ENCODE measurements at places on chromosomes 3 and 15.

GRCh38 chr3:73766599-73767381 is 142.0 kb upstream of the PDZRN3 start:
- no peak for DNase-seq

GRCh38 chr3:98733812-98734281 is 29.3 kb upstream of the ST3GAL6 start:
- no peak for DNase-seq

- no peak for DNase-seq
Observed at GRCh38 chr3:146160964-146161662, at the start of gene PLOD2. Gene PLOD2, minus strand, starts transcription at chr3:146161184. Its CDS starts 195 bp downstream, at chr3:146160989.

- DNase-seq = no peak
Observed at GRCh38 chr15:74345051-74345450, 22.4 kb downstream of the CYP11A1 start.

DNA sequence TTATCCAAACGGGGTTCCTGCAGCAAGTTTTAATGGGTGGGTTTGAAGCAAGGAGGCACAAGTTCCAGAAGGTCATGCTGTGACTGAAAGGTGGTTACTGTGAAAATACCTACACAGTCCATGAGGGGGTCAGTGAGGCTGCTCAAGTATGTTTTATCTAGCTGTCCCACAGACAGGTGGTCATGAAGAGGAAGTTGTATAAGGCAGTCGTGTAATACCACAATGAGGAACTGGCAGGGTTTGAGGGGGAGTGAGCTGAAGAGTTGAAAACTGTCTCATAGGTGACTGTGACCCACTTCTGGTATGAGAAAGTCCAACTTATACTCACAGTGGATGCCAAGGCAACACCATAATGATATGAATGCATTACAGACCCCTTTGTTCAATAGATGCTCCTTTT is 856.8 kb downstream of the OTOL1 start:
- no peak for DNase-seq

DNA sequence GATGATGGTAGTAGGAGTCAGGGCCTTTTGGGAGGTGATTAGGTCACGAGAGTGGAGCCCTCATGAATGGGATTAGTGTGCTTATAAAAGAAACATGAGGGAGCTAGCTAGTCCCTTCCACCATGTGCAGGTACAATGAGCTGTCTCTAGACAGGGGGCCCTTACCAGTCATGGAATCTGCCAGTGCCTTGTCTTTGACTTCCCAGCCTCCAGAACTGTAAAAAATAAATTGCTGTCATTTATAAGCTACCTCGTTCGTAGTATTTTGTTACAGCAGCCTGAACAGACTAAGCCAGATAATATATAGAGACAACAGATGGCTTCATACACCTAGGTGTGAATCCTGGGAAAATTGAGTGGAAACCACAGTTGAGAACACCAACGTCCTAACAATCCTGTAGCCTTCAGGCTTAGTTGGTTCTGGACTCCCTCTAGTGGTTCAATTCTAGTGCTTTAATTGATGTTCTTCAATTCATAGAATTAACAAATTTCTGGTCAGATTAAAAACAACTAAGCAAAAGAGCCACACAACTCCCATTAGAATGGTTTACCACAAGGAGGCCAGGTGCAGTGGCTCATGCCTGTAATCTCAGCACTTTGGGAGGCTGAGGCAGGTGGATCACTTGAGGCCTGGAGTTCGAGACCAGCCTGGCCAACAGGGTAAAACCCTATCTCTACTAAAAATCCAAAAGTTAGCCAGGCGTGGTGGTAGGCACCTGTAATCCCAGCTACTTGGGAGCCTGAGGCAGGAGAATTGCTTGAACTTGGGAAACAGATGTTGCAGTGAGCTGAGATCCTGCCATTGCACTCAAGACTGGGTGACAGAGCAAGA is 21.3 kb upstream of the GATM start:
- DNase-seq = no peak

- DNase-seq = no peak
Observed at GRCh38 chr3:95162794-95163193, 1099.9 kb downstream of the NSUN3 start.
